Activated CD8-positive, alpha-beta T cell treated with anti-CD3 and anti-CD28 coated beads, Interleukin-2, amount 10 ng/mL, durations not matched to agents 7 days and 5 days (primary cell): ENCODE measurements at places on chromosomes 7 and 10.

DNA sequence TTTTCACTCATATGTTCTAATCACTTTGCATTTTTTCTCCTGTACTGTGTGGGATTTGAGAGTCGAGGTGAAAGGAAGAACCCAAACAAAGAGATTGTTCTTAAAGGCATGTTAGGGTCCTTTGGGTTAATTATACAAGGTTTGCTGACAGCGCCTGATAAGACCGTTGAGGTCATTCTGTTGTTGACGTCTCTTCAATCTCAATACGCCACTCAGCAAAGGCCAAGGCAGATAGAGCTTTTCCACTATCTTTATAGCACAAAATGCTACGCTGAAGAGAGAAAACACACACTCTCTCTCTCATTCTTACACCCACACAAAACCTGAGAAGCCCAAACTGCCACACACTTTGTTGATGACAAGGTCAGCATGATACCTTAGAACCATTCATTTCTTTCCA, 228.7 kb downstream of the CNTNAP2 start:
- no peak for DNase-seq
- H3K27me3 ChIP-seq, result no peaks in the 10 kb centered on the region
- no peaks in the 10 kb centered on the region for H3K36me3 ChIP-seq
- no peak overlapping the region for H3K27ac ChIP-seq

DNA sequence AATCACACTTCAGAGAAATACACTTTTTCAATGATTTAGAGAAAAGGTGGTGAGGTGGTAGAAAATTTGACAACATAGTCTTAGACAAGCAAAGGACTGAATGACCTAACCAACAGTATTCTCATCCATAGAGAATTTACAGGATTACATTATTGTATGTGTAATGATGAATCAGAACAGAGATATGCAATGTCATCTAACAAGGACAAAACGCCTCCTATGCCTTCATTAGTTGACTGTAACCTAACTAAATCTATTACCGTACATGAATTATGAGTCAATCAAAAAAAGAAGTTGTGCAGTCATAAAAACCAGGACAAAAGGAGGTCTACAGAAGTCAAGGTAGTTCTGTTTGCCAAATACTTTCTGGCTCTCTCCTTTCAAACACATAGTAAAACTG, 66.5 kb downstream of the RAB11FIP2 start:
- peaks cover 4% of the 10 kb centered on the region for H3K27me3 ChIP-seq
- no peak overlapping the region for H3K4me3 ChIP-seq
- no peaks in the 10 kb centered on the region for H3K36me3 ChIP-seq

- no peak overlapping the region for H3K4me3 ChIP-seq
- peaks cover 3% of the 10 kb centered on the region for H3K27me3 ChIP-seq
- DNase-seq, result no peak
- H3K36me3 ChIP-seq, result no peaks in the 10 kb centered on the region
- no peak overlapping the region for H3K27ac ChIP-seq
Observed at GRCh38 chr10:24569330-24569796, 154.3 kb downstream of the ARHGAP21 start.

DNA sequence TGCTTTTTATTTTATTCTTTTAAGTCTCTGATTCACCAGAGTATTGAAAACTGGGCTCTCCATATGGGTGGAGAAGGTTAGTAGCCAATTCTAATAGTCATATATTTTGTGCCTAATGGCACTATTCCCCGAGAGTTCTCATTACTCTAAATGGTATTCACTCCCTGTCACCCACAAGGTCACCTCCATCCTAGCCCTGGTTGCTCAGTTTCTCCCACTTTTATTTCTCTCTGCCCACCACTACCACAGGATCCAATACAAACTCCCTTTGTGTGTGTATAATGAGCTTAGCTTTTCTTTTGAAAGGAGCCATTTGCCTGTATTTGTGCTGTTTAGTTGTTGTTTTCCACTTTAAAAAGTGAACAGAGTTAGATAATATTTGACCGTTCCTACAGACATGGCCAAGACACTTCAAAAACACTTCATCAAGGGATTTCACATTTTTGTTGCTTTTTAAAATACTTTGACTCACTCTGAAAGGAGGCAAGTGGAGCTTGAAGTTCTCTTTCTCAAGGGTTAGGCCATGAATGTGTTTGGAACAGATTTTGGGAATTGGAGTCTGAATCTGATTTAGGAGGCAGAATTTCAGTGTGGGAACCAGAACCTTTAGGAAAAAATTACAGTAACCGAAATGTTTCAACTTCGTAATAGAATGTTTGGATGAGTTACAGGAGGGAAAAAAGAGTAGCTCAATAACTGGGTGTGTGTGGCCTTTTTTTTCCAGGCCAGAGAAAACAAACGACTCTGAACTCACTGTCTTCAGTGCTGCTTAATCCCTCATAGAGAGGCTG, 321.3 kb downstream of the BICC1 start:
- no peak overlapping the region for H3K27ac ChIP-seq
- no peak overlapping the region for H3K4me3 ChIP-seq
- DNase-seq, result no peak
- no peaks in the 10 kb centered on the region for H3K36me3 ChIP-seq

- H3K4me3 ChIP-seq, result peak overlapping the region; percentile 94
- H3K27me3 ChIP-seq, result no peaks in the 10 kb centered on the region
- H3K27ac ChIP-seq, result peak overlapping the region; percentile 92
- H3K36me3 ChIP-seq, result peaks cover 14% of the 10 kb centered on the region
- no peak for DNase-seq
- H3K4me1 ChIP-seq, result peaks cover 30% of the 10 kb centered on the region
Observed at GRCh38 chr7:112789453-112789816, 758 bp downstream of the TMEM168 start.

DNA sequence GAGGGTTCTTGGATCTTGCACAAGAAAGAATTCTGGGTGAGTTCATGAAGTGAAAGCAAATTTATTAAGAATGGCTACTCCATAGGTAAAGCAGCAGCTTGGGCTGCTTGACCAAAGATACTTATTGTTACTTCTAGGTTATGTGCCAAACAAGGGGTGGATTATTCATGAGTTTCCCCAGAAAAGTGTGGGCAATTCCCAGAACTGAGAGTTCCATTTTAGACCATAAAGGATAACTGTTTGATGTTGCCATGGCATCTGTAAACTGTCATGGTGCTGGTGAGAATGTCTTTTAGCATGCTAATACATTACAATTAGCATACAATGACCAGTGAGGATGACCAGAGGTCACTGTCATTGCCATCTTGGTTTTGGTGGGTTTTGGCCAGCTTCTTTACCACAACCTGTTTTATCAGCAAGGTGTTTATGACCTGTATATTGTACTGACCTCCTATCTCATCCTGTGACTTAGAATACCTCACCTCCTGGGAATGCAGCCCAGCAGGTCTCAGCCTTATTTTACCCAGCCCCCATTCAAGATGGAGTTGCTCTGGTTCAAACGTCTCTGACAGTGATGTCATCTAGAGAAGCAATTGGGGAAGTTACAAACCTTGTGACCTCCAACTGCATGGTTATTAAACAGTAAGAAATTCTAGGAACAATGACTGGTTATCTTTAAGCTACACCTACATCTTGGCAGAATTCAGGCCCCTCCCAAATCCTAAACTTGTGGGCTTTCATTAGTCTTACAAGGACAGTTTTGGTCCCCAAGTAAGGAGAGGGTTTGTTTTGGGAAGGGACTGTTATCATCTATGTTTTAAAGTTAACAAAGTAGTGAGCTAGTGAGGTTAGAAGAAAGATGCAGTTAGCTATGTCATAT, 48.0 kb upstream of the INHBA start:
- no peak overlapping the region for H3K27ac ChIP-seq
- no peaks in the 10 kb centered on the region for H3K4me1 ChIP-seq
- no peaks in the 10 kb centered on the region for H3K36me3 ChIP-seq
- peaks cover 5% of the 10 kb centered on the region for H3K27me3 ChIP-seq
- H3K4me3 ChIP-seq, result no peak overlapping the region
- DNase-seq, result no peak

GRCh38 chr7:142822714-142823113, 32.2 kb upstream of the EPHB6 start:
- H3K36me3 ChIP-seq, result no peaks in the 10 kb centered on the region
- peaks cover 26% of the 10 kb centered on the region for H3K27me3 ChIP-seq
- no peak overlapping the region for H3K27ac ChIP-seq
- no peak for DNase-seq

DNA sequence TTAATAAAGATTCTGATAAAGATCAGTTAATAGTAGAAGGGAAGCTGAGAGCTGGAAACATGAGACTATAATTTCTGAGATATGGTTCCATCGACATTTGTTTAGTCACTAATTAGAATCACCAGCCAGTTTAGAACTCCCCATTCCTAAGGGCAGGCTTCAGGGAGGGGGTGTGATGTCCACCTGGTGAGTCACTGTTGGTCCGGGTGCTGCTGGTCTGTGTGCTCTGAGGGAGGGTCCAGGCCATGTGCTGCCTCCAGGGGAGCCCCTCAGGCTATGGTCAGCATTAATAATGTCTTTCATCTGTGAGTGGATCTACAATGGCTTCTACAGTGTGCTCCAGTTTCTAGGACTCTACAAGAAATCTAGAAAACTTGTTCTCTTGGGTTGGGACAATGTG, 115.8 kb downstream of the ADAM12 start:
- no peak for DNase-seq
- H3K4me1 ChIP-seq, result no peaks in the 10 kb centered on the region

GRCh38 chr10:73413108-73413527, 740 bp downstream of the ANXA7 start:
- H3K4me1 ChIP-seq, result peaks cover 50% of the 10 kb centered on the region
- H3K4me3 ChIP-seq, result peak overlapping the region; percentile 80
- DNase-seq, result peak; percentile 71
- H3K36me3 ChIP-seq, result peaks cover 19% of the 10 kb centered on the region
- H3K27me3 ChIP-seq, result peaks cover 3% of the 10 kb centered on the region

DNA sequence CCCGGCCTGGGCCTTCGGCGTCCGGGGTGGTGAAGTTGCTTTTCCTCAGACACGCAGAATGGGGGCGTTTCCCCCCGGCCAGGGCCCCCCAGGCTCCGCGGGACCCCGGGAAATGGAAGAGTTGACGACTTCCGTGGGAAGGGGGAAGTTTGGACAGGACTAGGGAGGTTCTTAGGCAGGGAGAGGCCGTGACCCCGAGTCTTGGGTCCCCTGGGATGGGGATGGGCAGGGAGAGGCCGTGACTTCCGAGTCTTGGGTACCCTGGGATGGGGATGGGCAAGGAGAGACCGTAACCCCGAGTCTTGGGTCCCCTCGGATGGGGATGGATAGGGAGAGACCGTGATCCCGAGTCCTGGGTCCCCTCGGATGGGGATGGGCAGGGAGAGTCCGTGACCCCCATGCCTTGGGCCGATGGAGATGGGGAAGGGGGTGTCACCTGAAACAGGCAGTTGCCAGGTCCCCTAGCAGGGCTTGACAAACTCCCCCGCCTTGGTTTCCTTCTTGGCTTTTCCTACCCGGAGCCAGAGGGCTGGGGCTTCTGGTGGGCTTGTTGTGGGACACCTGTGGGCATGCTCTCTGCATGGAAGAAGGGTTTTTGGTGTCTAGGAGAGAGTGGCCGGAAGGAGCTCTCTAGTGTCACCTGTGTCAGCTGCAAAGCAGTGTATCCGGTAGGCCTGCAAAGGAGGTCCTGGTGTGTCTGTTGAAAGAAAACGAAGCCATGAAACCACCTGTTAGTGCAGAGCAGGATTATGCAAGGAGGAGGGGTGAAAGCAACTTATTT, 1.1 kb downstream of the TRRAP start:
- peaks cover 30% of the 10 kb centered on the region for H3K36me3 ChIP-seq
- H3K27ac ChIP-seq, result peak overlapping the region; percentile 95
- H3K4me3 ChIP-seq, result peak overlapping the region; percentile 93
- peaks cover 17% of the 10 kb centered on the region for H3K4me1 ChIP-seq

DNA sequence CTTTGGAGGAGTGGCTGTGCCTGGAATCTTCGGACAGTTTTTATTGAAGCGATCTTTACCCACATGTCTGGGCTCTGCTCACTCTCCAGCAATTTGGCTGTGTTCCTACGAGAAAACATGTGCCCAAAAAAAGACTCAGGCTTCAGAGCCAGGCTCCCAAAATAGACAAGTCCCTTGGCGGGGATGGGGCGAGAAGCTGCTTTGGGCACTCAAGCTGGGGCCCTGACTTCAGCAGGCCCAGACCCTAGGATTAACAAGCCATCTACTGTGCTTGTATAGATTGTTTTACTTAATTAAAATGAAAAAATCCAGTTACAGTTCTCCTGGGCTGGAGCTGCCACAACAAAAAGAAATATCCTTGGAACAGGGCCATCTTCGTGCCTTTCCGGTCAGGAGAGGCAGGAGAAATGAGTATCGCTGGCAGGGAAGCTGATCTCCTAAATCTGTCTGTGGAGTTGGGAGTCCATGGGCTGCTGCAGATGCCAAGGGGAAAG, 51.4 kb upstream of the PDCD4 start:
- H3K36me3 ChIP-seq, result no peaks in the 10 kb centered on the region
- H3K27ac ChIP-seq, result no peak overlapping the region
- peaks cover 29% of the 10 kb centered on the region for H3K4me1 ChIP-seq
- no peaks in the 10 kb centered on the region for H3K27me3 ChIP-seq
- no peak overlapping the region for H3K4me3 ChIP-seq

DNA sequence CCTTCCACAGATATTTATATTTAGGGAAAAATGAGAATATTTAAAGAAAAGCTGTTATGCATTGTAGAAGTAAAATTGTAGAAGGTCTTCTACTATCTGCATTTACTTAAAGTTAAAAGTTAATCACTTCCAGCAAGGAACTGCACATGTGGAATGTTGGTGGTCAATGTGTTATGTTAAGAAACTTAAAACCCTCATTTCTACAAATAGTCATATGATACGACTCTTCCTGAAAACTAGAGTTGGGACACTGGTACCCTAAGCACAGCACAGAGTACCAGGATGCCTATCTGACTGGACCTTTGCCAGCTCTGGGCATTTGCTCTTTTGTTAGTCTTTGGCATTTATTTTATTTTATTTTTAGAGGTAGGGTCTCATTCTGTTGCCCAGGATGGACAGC, 524.2 kb upstream of the GALNT17 start:
- no peaks in the 10 kb centered on the region for H3K4me1 ChIP-seq
- H3K27me3 ChIP-seq, result peaks cover 14% of the 10 kb centered on the region
- no peak overlapping the region for H3K4me3 ChIP-seq
- H3K27ac ChIP-seq, result no peak overlapping the region
- no peak for DNase-seq

DNA sequence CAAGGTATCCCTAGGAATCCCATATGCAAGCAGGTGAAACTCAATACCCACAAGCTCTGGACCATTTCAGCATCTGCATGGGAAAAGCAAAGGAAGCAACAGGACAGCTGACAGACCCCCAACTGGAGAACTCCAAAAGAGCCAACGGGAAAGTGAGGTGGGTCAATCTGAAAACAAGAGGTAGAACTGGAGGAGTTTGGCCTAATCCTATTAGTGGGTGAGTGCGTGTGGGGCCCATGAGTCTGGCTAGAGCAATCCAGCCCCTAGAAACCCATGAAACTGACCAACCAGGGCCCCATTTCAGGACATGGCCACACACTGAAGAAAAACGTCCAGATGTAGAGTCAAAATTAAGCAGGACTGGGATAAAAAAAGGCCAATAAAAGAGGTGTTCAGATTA, 26.6 kb upstream of the WNT8B start:
- DNase-seq, result no peak
- peaks cover 15% of the 10 kb centered on the region for H3K4me1 ChIP-seq
- H3K27me3 ChIP-seq, result no peaks in the 10 kb centered on the region
- no peak overlapping the region for H3K4me3 ChIP-seq

- H3K36me3 ChIP-seq, result peaks cover 17% of the 10 kb centered on the region
- no peak overlapping the region for H3K27ac ChIP-seq
- H3K4me3 ChIP-seq, result no peak overlapping the region
Observed at GRCh38 chr10:133311570-133311969, 2.9 kb downstream of the ZNF511 start.

- H3K36me3 ChIP-seq, result peaks cover 17% of the 10 kb centered on the region
- H3K27ac ChIP-seq, result peak overlapping the region; percentile 58
- peaks cover 32% of the 10 kb centered on the region for H3K4me1 ChIP-seq
- H3K4me3 ChIP-seq, result no peak overlapping the region
Observed at GRCh38 chr7:150408393-150409299, 29.5 kb downstream of the ZNF775 start.
